ENCODE measurements at places on chromosomes 7 and 10.

GRCh38 chr7:113562242-113562641, 356.6 kb downstream of the PPP1R3A start:
- DNase-seq, result no peak

DNA sequence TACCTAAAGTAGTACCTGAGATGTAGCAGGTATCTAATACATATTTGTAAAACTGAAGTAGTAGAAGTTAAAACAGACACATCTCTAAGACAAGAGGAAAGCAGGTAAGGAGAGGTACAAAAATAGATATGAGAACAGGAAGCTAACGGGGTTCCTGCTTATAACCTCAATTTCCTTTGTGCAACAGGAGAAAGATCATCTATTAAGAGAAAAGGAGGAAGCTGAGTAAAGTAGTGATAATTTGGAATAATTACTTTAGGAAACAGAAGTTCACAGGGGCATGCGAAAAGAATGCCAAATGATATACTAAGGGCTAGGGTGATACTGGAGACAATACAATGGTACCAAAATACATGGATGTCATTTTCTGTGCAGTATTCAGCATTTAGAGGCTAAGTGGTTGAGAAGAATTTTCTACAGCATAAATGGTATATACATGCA, 108.7 kb downstream of the NRBF2 start:
- DNase-seq, result no peak

DNA sequence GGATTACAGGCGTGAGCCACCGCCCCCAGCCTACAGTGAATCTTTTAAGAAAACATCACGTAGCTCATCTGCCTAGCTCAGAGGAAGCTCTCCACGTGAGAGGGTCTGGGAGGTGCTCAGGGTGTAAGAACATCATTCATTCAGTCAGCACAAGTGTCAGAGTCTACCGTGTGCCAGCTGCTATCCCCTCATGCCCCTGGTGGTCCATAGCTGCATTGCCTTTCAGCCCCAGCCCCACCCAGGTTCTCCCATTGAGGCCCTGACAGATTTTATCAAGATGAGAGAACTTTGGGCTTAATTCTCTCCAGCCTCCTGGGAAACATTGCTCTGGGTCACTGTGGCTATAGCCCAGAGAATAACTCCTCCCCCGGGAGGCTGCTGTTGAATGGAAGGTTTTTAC, 45.1 kb downstream of the ZNF503 start:
- no peak for DNase-seq

GRCh38 chr7:23108995-23109394, 3.4 kb downstream of the KLHL7 start:
- DNase-seq, result no peak

- DNase-seq, result no peak
Observed at GRCh38 chr7:156907656-156908055, 14.7 kb upstream of the LMBR1 start.

DNA sequence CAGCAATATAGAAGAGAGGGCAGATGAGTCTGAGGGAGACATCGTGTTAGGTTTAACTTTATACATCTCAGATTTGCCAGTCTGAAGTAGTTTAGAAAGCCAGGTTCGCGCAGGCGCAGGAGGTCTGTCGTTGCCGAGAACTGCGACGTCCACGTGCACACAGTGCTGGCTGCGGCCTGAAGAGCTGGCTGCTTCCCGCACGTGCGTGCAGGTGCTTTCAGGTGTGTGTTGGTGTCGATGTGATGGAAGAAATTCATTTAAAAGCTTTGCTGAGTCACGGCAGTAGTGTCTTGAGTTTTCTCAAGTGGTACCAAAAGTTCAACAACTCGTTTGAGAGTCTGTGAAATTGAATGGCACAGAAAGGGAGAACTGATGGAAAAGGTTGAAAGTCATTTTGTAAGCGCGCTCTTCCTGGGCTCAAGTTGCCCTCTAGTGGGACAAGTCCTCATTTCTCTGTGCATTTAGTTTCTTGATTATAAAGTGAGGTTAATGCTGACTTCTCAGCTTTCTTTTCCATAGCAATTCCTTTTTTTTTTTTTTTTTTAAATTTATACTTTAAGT, 18.6 kb downstream of the WDR37 start:
- DNase-seq, result no peak

- DNase-seq, result no peak
Observed at GRCh38 chr10:81847675-81848074, 27.3 kb upstream of the NRG3 start.

DNA sequence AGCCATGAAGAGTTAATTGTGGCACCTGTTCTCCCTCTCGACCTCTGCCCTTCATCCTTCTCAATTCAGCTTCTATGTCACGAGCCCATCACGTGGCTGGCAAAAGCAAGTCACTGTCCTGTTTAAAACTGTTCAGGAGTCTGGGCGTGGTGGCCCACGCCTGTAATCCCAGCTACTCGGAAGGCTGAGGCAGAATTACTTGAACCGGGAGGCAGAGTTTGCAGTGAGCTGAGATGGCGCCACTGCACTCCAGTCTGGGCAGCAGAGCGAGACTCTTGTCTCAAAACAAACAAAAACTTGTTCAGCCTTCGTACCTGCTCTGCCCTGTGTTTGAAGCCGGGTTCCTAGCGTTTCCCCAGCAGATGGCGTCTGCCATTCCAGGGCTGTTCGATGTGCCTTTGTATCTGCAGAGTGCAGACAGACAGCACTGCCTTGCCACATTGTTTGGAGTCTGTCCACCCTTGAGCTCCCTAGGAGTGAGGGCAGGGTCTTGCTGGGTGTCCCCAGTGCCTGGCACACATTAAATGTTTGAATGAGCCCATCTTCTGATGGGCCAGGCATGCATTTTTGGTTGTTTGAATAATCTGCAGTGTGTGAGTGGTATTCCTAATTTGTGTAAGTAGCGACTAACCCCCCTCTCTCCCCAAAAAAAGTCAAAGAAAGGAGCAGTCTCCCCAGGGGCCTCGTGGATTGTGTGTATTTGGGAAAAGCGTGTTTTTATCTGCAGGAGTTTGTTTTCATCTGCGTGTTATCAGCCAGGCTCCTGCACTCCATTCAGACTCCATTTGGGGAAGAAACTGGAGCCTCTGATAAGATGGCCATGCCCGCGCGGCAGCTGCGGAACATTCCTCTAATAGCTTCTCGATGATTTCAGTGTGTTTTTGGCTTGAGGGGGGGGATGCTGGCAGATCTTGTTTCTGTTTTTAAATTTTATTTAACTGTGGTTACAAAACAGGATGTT, 61.2 kb downstream of the DNAJB6 start:
- no peak for DNase-seq

- no peak for DNase-seq
Observed at GRCh38 chr7:96236198-96237039, 85.5 kb downstream of the SLC25A13 start.

DNA sequence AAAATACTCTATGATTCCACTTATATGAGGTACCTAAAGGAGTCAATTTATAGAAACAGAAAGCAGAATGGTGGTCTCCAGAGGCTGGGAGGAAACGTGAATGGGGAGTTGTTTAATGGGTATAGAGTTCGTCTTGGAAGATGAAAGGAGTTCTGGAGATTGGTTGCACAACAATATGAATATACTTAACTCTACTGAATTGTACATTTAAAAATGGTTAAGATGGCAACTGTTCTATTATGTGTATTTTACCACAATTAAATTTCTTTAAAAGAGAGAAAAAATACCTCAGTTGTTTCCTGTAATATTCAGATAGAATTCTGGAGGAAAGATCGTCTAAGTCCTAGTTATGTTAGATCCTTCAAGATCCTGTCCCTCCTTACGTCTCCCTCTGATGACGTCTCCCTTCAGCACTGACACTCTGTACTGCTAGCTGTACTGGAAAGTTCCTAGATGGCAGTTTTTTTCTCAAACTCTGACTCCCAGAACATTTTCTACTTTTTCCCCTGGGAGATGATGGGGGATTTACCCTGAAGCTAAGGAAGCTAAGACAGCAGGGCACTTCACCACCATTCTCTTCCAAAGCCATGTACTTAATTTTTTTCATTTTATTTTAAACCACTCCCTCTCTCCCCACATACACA, 53.2 kb upstream of the CAV2 start:
- DNase-seq, result no peak

- DNase-seq, result no peak
Observed at GRCh38 chr10:51014680-51015389, 59.5 kb upstream of the PRKG1 start.

- no peak for DNase-seq
Observed at GRCh38 chr10:88088441-88089340, 225.3 kb downstream of the PTEN start.

- no peak for DNase-seq
Observed at GRCh38 chr10:71980181-71981014, 16.2 kb downstream of the CHST3 start.

- no peak for DNase-seq
Observed at GRCh38 chr10:75487755-75488125, 56.3 kb downstream of the LRMDA start.

DNA sequence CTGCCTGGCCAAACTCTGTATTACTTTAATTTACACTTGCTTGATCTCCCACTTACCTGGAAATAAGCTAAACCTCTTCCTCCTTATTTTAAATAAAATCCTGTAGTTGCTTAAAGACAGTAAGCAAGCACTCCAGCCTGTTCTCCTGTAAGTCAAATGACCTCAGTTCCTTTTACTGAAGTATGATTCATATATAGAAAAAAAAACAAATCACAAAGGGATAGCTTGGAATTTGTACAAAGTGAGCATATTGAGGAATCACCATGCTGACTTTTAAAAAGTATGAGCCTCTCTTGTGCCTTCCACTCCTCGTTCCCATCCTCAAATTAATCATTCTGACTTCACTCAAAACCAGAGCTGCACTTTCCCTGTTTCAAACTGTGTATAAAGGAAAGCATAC, 52.0 kb downstream of the C10orf90 start:
- DNase-seq, result no peak

All from activated CD4-positive, alpha-beta T cell treated with anti-CD3 and anti-CD28 coated beads for 24 hours (primary cell).